ENCODE measurements at places on chromosomes 13 and 19.
A peak's percentile ranks its signal among the peaks of the same experiment; 100 is the strongest.

- no peak for DNase-seq
Observed at GRCh38 chr13:61255040-61255796, 160.4 kb downstream of the PCDH20 start.

GRCh38 chr13:50573066-50573465, 270.4 kb downstream of the DLEU7 start:
- no peak for DNase-seq

- no peak for DNase-seq
Observed at GRCh38 chr13:43770871-43771270, 15.9 kb downstream of the ENOX1 start.

DNA sequence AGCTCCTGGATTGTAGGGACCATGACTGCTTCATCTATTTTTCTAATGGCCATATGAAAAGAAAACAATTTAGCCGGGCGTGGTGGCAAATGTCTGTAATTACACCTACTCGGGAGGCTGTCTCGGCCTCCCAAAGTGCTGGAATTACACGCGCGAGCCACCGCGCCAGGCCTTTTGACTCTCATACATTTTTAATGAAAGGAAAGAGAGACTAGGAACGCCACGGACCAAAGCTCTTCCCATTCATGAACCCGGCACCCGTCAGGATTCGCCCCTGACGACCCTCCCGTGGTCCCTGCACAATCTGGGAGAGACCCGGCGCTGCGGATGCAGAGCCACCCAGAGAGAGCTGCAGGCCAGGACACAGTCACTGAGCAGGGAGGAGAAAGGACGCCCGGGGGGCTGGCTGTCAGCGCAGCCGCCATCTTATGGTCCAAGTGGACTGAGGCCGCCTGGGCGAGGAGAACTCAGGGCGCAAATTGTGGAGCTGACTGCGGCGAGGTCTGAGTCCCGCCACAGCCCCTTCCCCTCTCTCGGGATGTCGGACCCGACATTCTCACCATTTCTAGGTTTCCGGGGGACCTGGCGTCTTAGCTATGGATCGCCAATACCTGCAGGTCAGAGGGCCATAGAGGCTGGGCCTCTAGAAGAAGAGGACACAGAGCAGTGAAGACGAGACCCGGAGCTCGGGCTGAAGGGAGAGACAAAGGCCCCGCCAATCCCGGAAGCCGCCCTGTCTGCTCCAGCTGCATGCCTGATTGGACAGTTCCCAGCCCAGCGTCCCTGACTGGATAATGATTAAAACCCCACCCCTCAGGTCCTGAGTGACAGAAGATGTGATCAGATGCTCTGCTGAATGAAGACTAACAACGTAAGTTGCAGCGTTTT, at the start of gene ZNF681:
Gene ZNF681 (minus strand): TSS at position 705 of the 888 bp plus-strand sequence. CDS start 142 bp downstream, at position 563.
- peak; percentile 87 for DNase-seq

DNA sequence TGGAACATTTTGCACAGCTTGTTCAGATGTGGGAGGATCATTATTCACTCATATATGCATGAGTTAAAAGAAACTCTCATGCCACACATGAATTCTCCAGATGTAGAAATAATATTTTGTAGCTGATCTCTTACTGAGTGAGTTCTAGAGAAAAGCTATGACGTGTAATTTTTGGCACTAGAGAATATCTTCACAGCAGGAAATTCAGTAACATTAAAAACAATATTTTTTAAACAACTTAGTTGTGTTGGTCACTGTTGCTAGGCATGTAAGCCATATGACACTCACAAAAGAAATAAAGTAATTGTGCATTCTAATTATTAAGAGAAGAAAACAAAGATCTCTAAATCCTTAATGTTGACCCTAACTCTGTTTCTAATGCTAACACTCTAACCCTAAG, 371.4 kb upstream of the SLC10A2 start:
- DNase-seq = no peak

- no peak for DNase-seq
Observed at GRCh38 chr13:28527629-28528028, 32.7 kb upstream of the FLT1 start.

DNA sequence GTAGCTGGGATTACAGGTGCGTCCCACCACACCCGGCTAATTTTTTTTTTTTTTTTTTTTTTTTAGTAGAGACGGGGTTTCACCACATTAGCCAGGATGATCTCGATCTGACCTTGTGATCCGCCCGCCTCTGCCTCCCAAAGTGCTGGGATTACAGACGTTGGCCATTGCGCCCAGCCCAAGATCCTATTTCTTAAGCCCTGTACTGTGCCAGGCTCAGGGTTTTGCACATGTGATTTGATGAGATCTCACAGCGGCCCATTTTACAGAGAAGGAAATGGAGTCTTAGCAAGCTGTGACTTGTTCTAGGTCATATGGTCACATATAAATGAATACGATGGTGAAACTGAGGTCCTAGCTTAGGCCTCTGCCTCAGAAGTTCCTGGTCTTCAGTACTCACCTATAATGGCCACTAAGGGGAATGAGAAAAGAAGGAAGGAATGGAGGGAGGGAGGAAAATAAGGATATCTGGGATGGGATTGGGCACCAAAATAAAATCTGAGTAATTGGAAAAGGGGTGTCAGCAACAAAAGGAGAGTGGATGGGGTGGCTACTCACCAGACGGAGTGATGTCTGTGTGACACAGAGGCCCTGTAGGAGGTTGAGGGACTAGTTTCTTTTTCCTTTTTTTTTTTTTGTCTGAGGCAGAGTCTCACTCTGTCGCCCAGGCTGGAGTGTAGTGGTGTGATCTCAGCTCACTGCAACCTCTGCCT, 1.3 kb downstream of the OSCAR start:
- no peak for DNase-seq

DNA sequence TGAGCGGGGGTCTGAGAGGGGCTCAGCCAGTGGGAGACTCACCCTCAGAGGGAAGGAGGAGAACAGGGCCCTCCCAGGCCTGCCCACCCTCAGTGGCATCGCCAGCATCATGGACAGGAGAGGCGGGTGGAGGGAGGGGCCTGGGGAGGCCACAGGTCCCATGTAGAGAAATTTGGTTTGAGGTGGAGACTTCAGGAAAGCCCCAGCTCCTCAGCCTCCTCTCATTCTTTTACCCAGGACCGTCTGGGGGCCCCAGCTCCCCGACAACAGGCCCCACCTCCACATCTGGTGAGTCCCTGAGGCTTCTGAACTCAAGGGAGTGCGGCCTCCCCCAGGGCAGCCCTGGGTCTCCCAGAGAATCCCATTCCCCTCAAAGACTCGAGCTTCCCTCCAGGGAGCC, 3.1 kb downstream of the LILRB1 start:
- no peak for DNase-seq

DNA sequence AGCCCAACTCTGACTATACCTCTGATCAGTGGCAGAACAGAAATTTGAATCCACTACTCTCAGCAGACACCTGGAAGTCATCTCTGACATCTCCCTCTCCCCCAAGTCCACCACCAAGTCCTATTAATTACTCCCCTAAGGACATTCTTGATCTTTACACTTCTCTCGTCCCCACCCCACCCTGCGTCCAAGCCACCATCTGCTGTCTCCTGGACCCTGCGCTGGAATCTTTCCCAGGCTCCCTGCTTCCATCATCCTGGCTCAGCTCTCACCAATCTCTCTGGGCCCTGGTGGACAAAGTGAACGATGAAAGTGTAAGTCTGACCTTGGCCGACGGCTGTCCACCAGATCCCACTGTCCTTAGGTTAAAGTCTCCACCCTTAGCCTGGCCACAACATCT, 145.6 kb upstream of the GJB6 start:
- DNase-seq = no peak

- DNase-seq = no peak
Observed at GRCh38 chr13:95793018-95793555, 116.1 kb downstream of the DNAJC3 start.

DNA sequence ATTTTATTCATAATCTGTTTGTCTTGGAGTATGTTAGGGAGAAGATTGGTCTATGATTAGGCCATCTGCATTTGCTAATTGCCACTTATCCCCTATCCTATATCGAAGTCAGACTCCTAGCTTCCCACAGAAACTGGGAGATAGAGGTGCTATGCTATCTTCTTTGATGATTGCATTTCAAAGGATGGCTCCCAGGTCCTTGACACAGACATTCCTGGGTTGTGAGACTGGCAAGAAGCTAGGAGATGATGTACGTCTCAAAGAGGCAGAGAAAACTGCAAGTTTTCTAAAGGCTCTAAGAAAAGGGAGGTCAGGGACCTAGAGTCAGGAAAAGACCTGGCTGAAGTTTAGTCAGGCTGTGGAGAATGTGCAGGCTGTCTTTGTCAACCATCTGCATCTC, 1251.9 kb downstream of the PCDH17 start:
- no peak for DNase-seq

DNA sequence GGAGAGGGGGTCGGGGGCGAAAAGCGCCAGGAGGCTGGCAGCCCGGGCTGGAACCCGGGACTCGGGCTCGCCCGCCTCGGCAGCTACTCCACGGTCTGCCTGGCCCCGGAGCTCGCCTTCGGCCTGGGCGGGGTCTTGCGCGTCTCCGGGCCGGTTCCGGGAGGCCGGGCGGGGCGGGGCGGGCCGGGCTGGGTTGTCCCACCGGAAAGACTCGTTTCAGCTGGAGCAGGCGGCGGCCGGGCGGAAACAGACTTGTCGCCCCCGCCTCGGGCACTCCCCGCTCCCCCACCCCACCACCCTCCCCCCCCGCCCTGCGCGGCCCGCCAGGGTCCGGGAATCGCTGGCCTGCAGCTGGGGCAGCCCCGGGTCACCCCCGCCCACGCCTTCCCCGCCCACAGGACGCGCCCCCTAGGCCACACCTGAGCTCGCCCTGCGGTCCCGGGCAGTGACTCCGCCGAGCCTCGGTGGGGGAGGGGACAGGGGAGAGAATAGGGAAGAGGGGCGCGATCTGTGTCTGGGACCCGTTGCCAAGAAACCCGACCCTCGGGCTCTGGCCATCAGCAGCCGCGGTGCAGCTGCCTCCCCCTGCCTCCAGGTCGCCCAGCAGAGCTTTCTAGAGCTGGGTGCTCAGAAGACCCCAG, 109.4 kb downstream of the KCTD15 start:
- DNase-seq = no peak

- DNase-seq = no peak
Observed at GRCh38 chr13:33480561-33480960, 195.0 kb upstream of the STARD13 start.

- DNase-seq = no peak
Observed at GRCh38 chr19:13262450-13262849, 112.2 kb downstream of the IER2 start.

- peak; percentile 58 for DNase-seq
Observed at GRCh38 chr19:6459262-6460098, at the start of gene SLC25A23. SLC25A23 (minus strand) TSS chr19:6459792; CDS start chr19:6459628, 164 bp downstream.

DNA sequence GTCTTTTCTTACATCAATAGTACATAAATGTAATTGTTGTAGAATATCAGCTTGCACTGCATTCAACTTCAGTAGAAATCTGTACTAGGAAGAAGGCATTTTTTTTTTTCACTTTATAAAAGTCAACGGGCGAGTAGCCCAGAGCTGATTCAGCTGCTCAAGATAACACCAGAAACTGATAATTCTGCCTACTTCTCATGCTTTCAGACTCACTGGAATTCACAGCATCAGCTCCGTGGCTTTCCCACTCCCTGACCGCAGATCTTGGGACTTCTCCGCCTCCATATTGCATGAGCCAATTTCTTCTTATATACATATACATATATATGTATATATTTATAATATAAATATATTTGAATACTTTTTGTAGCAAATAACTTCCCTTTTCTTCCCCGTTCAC, 263.1 kb upstream of the RXFP2 start:
- no peak for DNase-seq

- DNase-seq = no peak
Observed at GRCh38 chr19:391207-391557, 17.8 kb downstream of the C2CD4C start.

DNA sequence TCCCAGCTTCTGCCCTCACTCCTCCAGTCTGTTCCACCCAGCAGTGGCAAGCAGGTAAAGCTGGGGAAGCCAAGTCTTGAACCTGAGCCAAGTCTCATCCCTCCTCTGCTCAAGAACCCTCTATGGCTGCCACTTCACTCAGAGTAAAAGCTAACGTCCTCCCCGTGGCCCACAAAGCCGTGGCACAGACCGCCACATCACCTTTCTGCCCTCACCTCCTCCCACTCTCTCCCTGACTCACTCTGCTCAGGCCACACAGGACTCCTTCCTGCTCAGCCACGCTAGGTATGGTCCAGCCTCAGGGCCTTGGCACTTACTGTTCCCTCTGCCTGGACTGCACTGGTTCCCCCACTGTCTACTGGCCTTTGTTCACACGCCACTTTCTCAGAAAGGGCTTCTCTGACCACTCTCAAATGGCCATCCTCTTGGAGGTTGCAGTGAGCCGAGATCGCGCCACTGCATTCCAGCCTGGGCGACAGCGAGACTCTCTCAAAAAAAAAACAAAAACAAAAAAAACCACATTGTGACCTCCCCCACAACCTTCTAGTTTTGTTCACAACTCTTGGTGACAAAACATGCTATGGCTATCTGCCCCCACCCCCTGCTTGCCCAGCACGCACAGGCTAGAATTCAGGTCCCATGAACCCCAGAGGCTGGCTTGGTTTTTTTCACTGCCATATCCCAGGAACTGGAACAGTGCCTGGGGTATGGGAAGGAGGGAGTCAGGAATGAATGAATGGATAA, 15.8 kb downstream of the NDUFB7 start:
- DNase-seq = no peak

GRCh38 chr19:9531933-9532332, 6.5 kb downstream of the ZNF426 start:
- no peak for DNase-seq

DNA sequence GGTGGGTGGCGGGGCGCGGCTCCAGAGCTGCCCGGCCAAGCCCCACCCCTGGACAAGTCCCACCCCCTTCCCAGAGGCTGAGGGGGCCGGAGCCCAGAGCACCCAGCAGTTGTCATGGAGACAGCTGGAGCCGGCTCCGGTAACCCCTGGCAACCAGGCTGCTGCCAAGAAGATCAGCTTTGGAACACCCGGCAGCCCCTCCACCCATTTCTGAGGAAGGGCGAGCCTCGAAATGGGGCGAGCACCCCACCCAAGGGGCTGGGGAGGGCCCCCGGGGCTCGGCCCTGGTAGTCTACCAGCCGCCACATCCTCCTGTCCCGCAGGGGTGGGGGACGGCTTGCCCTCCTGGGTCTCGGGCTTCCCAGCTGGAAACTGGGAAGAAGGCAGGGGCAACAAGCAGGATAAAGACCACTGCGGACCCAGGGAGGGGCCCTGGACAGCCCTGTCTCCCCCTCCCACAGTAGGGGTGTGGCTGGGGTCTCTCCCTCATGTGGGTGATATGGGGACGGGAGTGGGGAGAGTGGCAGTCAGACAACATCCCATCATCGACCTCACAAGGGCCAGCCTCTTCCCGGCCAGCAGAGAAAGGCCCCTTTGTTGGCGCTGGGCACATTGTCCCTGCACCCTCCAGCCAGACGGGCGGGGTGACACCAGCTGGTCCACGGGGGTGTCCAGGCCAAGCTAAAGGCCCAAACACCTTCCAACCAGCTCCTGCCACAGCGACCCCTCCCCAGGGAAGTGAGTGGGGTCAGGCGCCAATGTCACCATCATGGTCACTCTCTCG, 1.5 kb downstream of the CERS1 start:
- DNase-seq = peak; percentile 89

All from hypothalamus (tissue), 51 donors.